Activated CD8-positive, alpha-beta memory T cell treated with anti-CD3 and anti-CD28 coated beads, Interleukin-2, amount 10 ng/mL, durations not matched to agents 7 days and 5 days (primary cell): ENCODE measurements at places on chromosomes 2 and 18. TPM values are rescaled to one million over a fixed set of nuclear protein-coding genes. Genes with fewer than 3 reads are reported as not detected.

GRCh38 chr2:78264130-78264529 is 742.0 kb upstream of the LRRTM4 start:
- no peaks in the 10 kb centered on the region for H3K27me3 ChIP-seq
- no peaks in the 10 kb centered on the region for H3K4me1 ChIP-seq
- no peaks in the 10 kb centered on the region for H3K36me3 ChIP-seq
- H3K27ac ChIP-seq = no peak overlapping the region
- no peak overlapping the region for H3K4me3 ChIP-seq
- DNase-seq = no peak

DNA sequence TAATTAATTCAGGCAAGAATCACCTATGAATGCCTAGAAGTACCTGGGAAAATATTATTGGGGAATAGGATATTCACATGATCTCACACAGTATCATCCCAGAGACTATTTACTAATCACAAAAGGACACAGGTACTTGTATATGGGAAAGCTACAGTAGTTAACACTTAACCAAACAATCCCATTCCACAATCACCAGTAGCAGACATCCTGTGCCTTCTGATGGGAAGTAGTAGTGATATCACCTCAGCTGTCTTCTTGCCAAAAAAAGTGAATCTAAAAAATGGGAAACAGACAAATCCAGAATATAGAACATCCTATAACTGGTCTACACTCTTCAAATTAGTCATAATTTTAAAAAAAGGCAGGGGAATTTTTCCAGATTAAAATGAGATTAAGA is 75.6 kb upstream of the CCDC150 start:
- peaks cover 3% of the 10 kb centered on the region for H3K4me1 ChIP-seq
- H3K4me3 ChIP-seq = no peak overlapping the region
- H3K27me3 ChIP-seq = peaks cover 44% of the 10 kb centered on the region
- H3K27ac ChIP-seq = no peak overlapping the region
- no peaks in the 10 kb centered on the region for H3K36me3 ChIP-seq

DNA sequence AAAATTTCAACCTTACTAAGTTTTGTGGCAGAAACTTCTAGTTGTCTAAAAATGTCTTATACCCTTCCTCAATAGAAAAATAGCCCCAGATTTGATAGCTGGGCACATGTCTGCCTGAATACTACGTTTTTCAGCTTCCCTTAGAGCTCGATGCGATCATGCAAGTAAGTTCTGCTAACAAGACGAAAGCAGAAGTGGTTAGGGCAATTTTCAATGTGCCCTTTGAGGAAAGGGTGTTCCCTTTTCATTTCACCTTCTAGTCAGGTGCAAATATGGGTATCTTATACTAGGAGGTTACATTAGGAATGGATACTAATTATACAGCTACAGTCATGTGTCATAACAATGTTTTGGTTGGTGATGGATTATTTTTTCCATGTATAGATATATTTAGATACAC is 1572.1 kb upstream of the LRRTM1 start:
- H3K27me3 ChIP-seq = no peaks in the 10 kb centered on the region
- no peak for DNase-seq
- H3K36me3 ChIP-seq = no peaks in the 10 kb centered on the region
- H3K4me1 ChIP-seq = no peaks in the 10 kb centered on the region
- H3K27ac ChIP-seq = no peak overlapping the region

The NAGK gene
- 54.6 TPM for total RNA-seq

DNA sequence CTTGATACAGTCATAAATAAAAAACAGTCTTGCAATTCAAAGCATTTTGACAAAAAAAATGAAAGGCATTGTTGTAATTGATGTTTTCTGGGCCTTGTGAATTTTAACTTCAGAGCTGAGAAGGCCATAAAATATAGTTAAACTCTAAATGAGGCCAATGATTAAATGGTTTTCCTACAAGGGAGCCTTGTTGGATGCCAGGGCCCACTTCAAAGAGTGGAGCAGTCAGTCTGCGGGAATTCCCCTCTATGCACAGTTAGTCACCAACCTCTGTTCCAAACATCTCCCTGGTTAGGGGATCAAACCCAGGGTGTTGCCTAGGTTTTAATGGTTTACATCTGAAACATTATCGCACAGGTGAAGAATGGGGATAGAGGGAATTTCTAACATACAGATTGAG is 143.4 kb downstream of the NCKAP5 start:
- no peak for DNase-seq
- H3K27ac ChIP-seq = no peak overlapping the region
- no peaks in the 10 kb centered on the region for H3K4me1 ChIP-seq
- no peak overlapping the region for H3K4me3 ChIP-seq
- no peaks in the 10 kb centered on the region for H3K36me3 ChIP-seq
- no peaks in the 10 kb centered on the region for H3K27me3 ChIP-seq

GRCh38 chr18:9094307-9095226 is 7.9 kb upstream of the NDUFV2 start:
- H3K27ac ChIP-seq = peak overlapping the region; percentile 98
- peaks cover 73% of the 10 kb centered on the region for H3K4me1 ChIP-seq
- no peaks in the 10 kb centered on the region for H3K27me3 ChIP-seq
- peak; percentile 81 for DNase-seq
- peak overlapping the region; percentile 63 for H3K4me3 ChIP-seq

The NETO1 gene
- total RNA-seq = not detected

DNA sequence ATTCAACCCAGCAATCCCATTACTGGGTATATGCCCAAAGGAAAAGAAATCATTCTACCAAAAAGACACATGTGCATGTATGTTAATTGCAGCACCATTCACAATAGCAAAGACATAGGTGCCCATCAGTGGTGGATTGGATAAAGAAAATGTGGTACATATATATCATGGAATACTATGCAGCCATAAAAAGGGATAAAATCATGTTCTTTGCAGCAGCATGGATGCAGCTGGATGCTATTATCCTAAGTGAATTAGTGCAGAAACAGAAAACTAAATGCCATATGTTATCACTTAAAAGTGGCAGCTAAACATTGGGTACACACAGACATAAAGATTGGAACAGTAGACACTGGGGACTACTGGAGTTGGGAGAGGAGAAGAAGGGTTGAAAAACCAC is 82.2 kb downstream of the MYO3B start:
- H3K27ac ChIP-seq = no peak overlapping the region
- H3K4me1 ChIP-seq = no peaks in the 10 kb centered on the region
- H3K4me3 ChIP-seq = no peak overlapping the region
- peaks cover 12% of the 10 kb centered on the region for H3K27me3 ChIP-seq
- DNase-seq = no peak

- H3K4me1 ChIP-seq = no peaks in the 10 kb centered on the region
- no peak overlapping the region for H3K4me3 ChIP-seq
- H3K27me3 ChIP-seq = peaks cover 3% of the 10 kb centered on the region
Observed at GRCh38 chr18:49846718-49847470, 33.6 kb upstream of the ACAA2 start.
